ENCODE measurements at places on chromosomes 1 and 21. TPM values are rescaled to one million over a fixed set of nuclear protein-coding genes. Genes with fewer than 3 reads are reported as not detected.

Gene HTR6
- 0.16 TPM for total RNA-seq

Gene MNDA
- 0.99 TPM for total RNA-seq

Gene PTPN22
- 42.6 TPM for total RNA-seq

- DNase-seq: no peak
Observed at GRCh38 chr21:42230178-42230577, 11.2 kb downstream of the ABCG1 start.

GRCh38 chr1:156705918-156706656, 704 bp upstream of the CRABP2 start:
- peak; percentile 61 for DNase-seq

GRCh38 chr1:44250068-44250781, 37.0 kb downstream of the DMAP1 start:
- no peak for DNase-seq

DNA sequence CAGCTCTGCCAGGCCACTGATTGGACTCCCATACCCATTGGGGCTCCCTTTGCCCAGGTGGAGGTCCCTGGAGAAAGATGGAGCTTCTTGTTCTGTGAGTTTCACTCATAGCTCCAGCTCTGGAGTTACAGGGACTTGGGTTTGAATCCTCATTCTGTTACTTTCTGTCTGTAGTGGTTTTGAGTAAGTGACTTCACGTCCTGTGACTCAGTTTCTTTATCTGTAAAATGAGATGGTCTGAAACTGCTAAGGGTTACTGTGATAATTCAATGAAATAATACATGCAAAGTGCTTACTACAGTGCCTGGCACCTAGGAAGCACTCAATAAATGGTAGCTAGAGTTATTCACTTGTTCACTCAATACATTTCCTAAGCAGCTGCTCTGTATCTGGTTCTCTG, 88.5 kb upstream of the SLC2A1 start:
- no peak for DNase-seq

DNA sequence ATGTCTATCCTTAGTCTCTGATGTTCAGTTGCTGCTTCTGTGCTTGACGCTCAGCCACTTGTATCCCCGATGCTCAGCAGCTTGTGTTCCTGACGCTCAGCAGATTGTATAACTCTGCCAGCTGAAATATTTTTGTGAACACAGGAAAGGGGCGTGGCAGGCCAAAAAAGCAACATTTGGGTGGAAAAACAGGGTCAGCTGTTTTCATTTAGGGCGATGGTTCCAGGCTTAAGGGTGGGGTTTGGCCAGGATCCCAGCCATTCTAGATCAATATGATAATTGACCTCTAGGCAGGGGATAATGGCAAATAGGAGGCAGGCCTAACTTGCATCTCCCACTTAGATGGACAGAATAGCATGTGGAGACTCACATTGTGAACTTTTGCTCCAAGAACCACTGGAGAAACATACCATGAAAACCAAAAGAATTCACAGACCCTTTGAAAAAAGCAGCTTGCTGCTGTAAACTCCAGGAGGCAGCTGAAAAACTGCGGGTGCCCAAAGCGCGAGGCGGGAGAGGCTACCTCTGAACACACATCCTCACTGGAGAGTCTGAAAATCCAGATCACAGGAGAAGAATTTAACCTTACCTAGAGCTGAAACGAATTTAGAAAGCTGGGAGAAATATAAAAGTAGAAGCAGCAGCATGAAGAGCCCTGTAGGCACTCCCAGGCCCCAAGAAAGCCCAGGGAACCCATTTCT, 58.3 kb downstream of the ZNF648 start:
- no peak for DNase-seq

DNA sequence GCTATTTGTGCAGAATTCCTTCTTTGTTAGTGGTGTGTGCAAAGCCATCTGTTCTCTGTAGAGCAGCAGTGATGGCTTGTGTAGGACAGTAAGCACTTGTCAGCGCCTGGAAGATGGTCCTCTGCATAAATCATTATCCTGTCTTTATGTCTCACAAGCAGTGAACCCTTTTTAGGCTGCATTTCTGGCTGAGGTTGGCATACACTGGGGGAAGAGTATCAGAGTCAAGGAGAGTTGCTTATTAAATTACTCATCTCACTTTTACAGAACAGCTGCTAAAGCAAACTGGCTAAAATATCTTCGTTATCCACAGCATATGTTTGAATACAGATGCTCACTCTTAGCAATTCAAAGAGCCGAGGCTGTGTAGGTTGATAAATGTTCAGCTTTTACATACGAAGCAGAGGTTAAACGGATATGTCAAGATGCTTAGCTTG, 54.6 kb upstream of the NCAM2 start:
- no peak for DNase-seq

DNA sequence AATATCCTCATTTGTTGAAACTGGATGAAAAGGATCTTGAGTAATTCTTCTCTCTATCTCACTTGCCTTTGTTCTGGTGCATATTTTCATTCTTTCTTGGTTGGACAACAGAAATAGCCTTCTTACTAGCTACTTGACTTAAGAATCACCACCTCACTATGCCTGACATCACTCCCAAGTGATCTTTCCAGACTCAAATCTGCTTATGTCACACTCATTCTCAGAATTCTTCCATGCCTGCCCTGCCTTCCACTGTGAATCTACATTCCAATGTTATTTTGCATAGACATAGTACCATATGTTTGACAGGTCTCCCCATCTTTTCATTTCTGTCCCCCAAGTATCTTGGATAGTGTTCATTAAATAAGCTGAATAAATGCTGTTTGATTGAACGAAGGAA, 78.5 kb upstream of the DPYD start:
- DNase-seq: no peak

- DNase-seq: no peak
Observed at GRCh38 chr1:156914440-156914856, 6.0 kb upstream of the LRRC71 start.

- no peak for DNase-seq
Observed at GRCh38 chr1:22527122-22527521, 36.2 kb upstream of the EPHA8 start.

DNA sequence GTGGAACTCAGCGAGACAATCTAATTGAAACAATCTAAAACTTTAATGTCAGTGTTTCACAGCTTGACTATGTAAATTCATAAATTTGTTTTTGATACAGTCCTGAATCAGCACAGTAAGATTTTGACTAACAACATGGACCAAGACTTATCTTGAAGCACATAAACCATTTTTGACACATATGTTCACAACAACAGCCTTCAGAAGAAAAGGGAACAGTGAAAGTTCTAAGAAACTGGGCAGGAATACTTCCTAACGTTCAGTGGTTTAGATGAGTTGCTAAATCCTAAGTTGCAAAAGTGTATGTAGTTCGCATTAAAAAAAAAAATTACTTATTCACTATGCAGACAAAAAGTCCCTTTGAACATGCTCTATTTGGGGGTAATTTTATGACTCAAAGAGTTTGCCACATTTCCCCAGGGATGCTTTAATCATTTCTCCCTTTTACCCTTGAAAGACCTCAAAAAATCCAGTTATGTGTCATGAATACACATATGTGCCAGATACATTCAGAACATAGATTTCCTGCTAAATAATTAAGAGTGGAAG, 120.2 kb downstream of the MRPL39 start:
- DNase-seq: no peak

- no peak for DNase-seq
Observed at GRCh38 chr1:175514387-175514953, 228.9 kb downstream of the TNR start.

GRCh38 chr1:153626904-153627714, at the start of gene S100A13:
Gene S100A13, minus strand, starts transcription at chr1:153627505. Its CDS starts 1,033 bp downstream, at chr1:153626472.
- DNase-seq: no peak

- no peak for DNase-seq
Observed at GRCh38 chr1:63087966-63088365, 234.4 kb upstream of the FOXD3 start.
